ENCODE measurements at places on chromosomes 12 and 14.
A peak's percentile ranks its signal among the peaks of the same experiment; 100 is the strongest.

GRCh38 chr14:22598099-22598895 lies at the start of gene ABHD4:
Gene ABHD4 (plus strand): TSS chr14:22598300. CDS start chr14:22598307, 7 bp downstream.
- DNase-seq = peak; percentile 63

- no peak for DNase-seq
Observed at GRCh38 chr14:101256266-101256665, 305.0 kb upstream of the DIO3 start.

- no peak for DNase-seq
Observed at GRCh38 chr12:5244513-5244972, 187.4 kb upstream of the NTF3 start.

GRCh38 chr12:31288381-31288780 lies 37.6 kb downstream of the SINHCAF start:
- no peak for DNase-seq

GRCh38 chr12:74538491-74539258 lies 1.0 kb downstream of the ATXN7L3B start:
- DNase-seq = no peak

- no peak for DNase-seq
Observed at GRCh38 chr12:64782191-64782876, 23.1 kb upstream of the GNS start.

DNA sequence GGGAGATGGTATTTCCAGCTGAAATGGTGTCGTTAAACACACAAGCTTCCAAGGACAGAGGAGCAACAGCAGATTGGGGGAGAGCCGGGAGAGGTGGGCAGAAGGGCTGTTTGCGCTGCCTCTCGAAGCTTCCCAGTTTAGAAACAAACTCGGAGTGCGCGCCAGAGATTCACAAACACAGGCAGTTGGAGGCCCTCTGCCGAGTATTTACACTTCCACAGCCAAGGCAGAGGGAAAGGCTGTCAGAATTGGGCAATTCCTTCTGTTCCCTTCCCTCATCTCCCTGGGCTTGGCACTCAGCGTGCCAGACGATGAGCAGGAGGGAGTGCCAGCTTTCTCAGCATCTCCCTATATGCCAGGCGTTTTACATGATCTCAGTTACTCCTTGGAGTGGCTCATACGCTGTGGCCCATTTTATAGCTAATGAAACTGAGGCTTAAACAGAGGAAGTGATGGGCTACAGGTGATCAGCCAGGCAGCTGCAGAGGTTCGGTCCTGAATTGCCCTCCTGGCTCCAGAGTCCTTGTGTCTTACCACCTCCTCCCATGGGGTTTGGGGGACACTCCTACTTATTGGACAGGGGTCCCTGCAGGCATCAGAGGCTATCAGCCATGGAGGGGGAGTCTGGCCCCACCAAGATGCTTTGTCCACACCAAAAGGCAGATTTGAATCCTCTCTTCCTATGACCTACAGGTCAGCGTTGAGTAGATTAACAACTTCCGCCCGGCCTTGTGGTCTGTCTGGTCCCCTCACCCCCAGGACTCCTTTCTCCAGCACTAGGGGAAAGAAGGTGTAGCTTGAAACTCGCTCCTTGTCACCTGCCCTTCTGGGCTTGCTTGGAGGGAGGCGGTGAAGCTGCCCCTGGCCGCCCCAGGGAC lies 3.1 kb downstream of the FAM222A start:
- no peak for DNase-seq

DNA sequence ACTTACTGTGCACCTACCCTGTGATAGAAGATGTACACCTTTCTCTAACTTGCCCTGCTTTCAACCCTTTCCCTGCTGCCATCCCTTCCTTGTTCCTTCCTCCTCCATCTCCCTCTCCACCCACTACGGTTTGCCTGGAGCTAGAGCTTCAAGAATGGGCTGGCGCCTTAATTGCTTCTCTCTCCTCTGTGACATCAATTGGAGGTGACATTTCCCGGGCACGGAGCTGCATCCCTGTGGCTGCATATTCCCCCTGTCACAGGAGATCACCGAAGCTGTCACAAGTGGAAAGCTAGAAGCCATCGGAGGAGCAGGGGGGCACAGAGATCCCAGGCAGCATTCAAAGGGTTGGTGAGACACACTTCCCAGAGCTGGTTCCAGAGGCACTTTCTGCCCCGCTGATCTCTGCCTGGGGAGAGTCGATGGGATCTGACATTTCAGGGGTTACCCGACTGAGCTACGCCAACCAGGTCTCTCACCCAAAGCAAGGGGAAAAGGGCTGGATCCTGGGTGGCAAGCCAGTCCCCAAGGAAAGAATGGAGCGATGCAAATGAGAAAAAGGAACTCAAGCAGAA lies 604.9 kb downstream of the MED13L start:
- DNase-seq = no peak

GRCh38 chr14:22131749-22132476 lies 457.1 kb downstream of the DAD1 start:
- peak; percentile 35 for DNase-seq

DNA sequence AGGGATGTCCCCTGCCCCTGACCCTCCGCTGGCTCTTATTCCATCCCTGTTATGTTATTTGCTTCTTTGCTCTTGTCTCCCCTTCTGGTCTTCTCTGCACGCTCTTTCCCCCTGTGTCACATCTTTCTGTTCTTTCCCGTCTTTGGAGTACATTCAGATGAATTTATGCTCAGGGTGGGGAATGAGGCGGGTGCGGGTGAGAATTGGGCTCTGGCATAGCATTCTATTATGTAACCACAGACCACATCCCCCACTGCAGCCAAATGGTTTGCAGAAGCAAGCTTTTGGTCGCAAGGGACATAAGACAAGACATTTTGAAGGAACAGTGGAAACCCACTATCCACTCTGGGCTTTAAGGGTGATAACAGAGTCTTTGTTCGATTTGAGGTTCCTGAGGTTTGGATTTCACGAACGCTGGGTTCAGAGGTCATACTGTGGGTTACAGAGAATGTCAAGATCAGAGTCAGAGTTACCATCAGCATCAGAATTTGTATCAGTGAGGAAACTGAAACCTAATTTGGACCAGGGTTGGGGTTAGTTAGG lies 3.8 kb downstream of the ENDOU start:
- DNase-seq = no peak

DNA sequence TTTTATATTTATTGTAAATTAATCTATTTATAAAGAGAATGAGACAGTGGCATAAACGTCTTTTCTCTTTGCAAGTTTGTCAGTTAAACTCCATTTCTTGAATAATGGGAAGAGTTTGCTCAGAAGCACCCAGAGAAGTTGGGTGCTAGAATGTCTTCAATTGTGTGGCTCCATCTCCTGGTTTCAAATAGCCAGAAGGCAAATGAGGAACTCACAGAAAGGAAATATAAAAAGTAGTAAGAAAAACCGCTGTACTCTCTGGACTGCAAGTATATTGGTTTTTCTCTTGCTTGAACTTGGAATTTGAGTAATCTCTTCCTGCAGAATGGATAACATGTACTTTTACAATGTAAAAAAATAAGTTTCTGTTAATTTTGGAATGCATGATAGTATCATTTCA lies 217.5 kb downstream of the DPY19L2 start:
- no peak for DNase-seq

GRCh38 chr12:64510667-64511066 lies 58.7 kb downstream of the TBK1 start:
- DNase-seq = no peak

- no peak for DNase-seq
Observed at GRCh38 chr14:102606296-102606695, 13.8 kb downstream of the RCOR1 start.

- no peak for DNase-seq
Observed at GRCh38 chr14:65580973-65581372, 168.4 kb downstream of the FUT8 start.

- peak; percentile 74 for DNase-seq
Observed at GRCh38 chr12:120584343-120585149, 3.3 kb upstream of the POP5 start.

DNA sequence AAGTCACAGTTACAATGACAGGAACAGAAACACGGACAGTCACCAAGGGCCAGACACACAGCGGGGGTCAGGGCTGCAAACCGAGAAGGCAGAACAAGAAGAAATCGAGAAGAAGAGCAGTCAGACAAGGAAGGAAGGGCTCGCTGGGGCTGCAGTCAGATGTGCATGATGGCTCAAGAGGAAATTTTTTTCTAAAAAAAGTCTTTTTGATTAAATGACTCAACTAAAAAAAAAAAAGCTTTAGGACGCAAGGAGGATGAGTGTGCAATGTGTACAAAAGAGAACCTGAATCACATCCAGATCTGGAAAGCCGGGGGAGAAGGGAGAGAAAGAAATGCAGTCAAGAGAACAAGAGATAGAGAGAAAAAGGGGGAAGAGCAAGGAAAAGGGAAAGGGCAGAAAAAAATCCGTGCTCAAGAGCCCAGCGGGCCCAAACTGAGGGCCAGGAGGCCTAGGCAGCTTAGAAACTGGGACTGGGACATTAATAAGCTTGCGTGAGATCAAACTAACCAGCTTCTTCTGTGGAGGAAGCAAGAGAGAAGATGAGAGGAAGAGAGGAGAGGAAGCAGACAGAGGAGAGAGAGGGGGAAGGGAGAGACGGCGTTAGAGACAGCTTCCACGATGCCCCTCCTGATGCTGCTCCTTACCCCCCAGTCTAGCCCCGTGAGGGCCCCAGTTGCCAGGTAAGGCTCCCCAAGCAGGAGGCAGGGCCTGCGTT lies 6.7 kb downstream of the IFFO1 start:
- peak; percentile 33 for DNase-seq

DNA sequence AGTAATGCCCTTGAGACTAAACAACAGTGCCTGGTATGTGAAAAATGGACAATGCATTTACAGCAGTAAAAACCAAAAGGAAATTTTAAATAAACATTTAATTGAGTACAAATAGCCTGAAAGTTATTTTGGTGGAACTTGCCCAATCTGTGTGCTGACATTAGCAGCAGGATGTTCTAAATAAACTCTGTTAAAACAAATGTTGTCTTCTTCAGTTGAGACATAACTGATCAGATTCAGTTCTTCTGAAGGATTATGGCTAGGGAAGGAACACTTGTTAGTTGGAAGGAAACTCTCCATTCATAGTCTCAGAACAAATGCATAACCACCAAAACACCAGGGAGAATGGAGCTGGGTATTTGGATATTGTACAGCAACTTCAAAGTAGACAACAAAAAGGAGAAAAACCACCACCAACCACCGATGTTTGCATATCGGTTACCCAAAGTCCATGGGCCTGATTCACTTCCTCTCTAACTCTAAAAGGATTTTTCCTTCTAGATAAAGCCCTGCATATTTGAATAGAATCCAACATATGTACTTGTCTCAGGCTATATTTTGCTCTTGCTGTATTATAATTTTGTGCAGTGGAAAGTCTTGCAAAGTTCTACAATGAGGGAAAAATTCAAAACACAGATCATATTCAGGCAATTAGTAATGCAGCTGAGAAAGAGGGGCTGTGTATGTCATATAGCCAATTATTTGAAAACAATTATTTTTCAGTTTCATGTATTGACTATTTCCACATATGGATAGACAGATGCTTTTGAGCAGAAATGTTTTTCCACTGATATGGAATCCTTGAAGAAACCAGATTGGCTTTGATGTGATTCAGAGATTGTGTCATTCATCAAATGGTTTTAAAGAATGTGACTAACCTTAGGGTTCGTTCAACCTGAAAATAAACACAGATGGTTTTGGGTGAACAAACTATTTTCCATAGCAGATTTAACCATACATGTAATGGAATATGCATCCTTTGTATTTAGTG lies 152.2 kb upstream of the BMP4 start:
- peak; percentile 13 for DNase-seq

- DNase-seq = no peak
Observed at GRCh38 chr14:95146079-95146771, 11.1 kb downstream of the DICER1 start.

- no peak for DNase-seq
Observed at GRCh38 chr14:97349946-97350345, 552.8 kb downstream of the VRK1 start.

GRCh38 chr12:105492591-105493545 lies 162.4 kb downstream of the C12orf75 start:
- DNase-seq = no peak

GRCh38 chr12:106552228-106552627 lies 30.6 kb upstream of the RFX4 start:
- DNase-seq = no peak

Data from ACHN (cell line).